ENCODE measurements at places on chromosomes 4 and X.

- no peaks in the 10 kb centered on the region for H3K4me1 ChIP-seq
- no peak for DNase-seq
- no peak overlapping the region for H3K4me3 ChIP-seq
- H3K27ac ChIP-seq, result no peak overlapping the region
- H3K27me3 ChIP-seq, result no peaks in the 10 kb centered on the region
Observed at GRCh38 chrX:154827194-154828015, 7.1 kb downstream of the SMIM9 start.

GRCh38 chrX:119013164-119013563, 38.7 kb downstream of the LONRF3 start:
- H3K27me3 ChIP-seq, result no peaks in the 10 kb centered on the region
- no peak overlapping the region for H3K27ac ChIP-seq
- H3K4me1 ChIP-seq, result no peaks in the 10 kb centered on the region
- no peak overlapping the region for H3K4me3 ChIP-seq

DNA sequence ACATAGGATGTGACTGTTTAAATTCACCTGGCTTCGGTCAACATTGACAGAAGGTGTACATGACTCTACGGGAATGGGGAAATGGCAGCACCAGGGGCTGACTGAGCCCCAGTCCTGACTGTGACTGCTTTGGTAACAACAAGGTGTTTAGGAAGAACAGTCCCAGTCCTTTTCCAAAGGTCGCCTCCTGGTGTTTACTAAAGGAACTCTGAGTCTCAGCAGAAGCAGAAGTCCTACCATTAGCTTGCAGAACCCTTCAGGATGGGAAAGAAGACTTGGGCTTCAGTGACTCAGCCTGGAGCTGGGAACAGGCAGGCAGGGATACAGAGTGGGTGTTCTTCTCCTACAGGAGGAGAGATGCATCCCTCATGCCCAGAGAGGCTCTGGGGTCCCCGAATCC, 103.3 kb downstream of the MGST2 start:
- no peaks in the 10 kb centered on the region for H3K36me3 ChIP-seq
- H3K4me3 ChIP-seq, result no peak overlapping the region
- no peaks in the 10 kb centered on the region for H3K27me3 ChIP-seq
- H3K27ac ChIP-seq, result no peak overlapping the region
- peaks cover 3% of the 10 kb centered on the region for H3K4me1 ChIP-seq

DNA sequence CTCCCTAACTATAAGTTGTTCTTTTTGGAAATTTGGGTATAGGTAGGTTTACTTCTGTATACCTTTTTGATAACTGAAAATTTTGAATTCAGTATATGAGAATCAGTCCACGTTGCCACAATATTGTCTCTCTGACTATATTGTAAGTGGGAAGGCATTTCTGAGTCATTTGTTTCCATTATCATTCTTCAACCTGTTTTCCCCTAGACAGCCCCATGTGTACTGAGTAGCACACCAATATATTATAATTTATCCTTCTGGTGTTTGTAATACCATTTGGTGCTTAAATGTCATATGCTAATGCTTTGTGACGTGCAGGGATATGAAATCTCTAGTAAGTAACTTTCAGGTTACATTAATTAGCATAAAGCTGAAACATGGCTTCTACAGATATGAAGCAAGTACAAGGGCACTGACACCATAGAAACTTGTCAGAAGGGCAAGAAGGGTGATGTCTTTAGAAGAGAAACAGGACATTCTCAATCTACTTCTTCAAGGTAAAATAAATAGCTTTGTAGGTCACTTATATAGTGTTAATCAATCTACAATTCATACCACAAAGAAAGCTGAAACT, 27.7 kb downstream of the PAK3 start:
- H3K27me3 ChIP-seq, result no peaks in the 10 kb centered on the region
- H3K27ac ChIP-seq, result no peak overlapping the region
- H3K4me1 ChIP-seq, result no peaks in the 10 kb centered on the region

DNA sequence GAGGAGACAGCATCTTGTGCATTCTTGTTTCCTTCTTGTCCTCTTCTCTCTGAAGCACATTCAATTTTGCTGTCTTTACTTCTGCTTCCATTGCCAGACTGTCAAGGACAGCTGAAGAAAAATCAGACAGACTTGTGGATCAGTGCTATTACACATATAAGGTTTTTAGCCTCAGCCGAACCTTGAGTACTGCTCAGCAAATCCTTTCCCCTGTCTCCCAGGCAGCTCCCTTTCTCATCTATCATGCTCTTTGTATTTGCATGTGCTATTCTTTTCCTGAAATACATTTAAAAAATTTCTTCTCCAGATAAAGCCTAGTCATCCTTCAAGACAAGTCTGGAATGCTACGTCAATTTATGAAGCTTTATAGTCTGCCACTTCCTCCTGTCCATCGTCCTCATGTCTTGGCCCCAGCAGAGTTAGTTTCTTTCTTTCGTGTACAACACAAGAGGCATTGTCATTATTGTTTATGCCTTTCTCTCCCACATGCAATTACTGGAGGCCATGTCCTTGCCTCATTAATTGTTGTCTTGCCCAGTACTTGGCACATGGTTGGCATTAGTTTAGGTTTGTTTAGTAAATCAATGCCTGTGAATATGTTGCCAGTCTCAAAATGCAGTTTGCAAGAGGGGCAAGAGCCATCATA, 45.1 kb downstream of the ADGRL3 start:
- no peak overlapping the region for H3K27ac ChIP-seq
- no peaks in the 10 kb centered on the region for H3K27me3 ChIP-seq
- no peaks in the 10 kb centered on the region for H3K36me3 ChIP-seq
- no peak for DNase-seq

- H3K36me3 ChIP-seq, result no peaks in the 10 kb centered on the region
- H3K27ac ChIP-seq, result peak overlapping the region; percentile 44
- H3K4me1 ChIP-seq, result peaks cover 5% of the 10 kb centered on the region
- peak overlapping the region; percentile 70 for H3K4me3 ChIP-seq
Observed at GRCh38 chrX:12977761-12978204, 2.9 kb downstream of the TMSB4X start.

GRCh38 chr4:119025916-119026661, 109.5 kb upstream of the MYOZ2 start:
- peak overlapping the region; percentile 34 for H3K4me3 ChIP-seq
- peak overlapping the region; percentile 96 for H3K27ac ChIP-seq
- peak; percentile 87 for DNase-seq
- H3K36me3 ChIP-seq, result peaks cover 14% of the 10 kb centered on the region
- no peaks in the 10 kb centered on the region for H3K27me3 ChIP-seq

- no peaks in the 10 kb centered on the region for H3K36me3 ChIP-seq
Observed at GRCh38 chr4:11440481-11441193, 11.9 kb upstream of the HS3ST1 start.

DNA sequence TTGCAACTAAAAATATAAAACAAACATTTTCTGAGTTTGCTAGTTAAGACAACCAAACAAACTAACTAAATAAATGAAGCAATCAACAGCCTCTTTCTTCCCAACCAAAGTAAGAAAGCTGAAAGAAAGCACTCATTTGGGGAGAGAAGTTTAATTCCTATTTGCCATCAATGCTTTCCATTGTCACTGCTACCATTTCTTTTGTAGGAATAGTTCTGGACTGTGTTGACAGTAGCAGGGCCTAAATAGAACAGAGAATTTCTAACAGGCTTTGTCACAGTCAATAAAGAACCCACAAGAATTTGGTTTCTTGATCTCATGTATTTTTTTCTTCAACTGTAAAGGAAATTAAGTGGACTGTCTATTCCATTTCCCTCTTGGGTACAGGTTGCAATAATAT, 1886.4 kb upstream of the TENM3 start:
- H3K4me1 ChIP-seq, result no peaks in the 10 kb centered on the region
- no peaks in the 10 kb centered on the region for H3K36me3 ChIP-seq
- no peak overlapping the region for H3K27ac ChIP-seq
- H3K4me3 ChIP-seq, result no peak overlapping the region

DNA sequence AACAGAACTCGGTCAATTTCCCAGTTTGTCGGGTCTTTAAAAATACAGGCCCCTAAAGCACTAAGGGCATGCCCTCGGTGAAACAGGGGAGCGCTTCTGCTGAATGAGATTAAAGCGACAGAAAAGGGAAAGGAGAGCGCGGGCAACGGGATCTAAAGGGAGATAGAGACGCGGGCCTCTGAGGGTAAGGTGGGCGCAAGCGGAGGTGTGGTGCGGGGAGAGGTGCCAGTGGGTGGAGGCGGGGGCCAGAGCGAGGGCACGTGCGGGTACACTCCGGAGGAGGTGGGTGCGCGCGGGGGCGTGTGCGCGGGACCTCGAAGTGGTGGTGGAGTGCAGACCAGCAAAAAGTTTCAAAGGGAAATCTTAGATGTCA, 787 bp upstream of the TET2 start:
- no peaks in the 10 kb centered on the region for H3K27me3 ChIP-seq
- no peak for DNase-seq
- H3K27ac ChIP-seq, result peak overlapping the region; percentile 86
- H3K36me3 ChIP-seq, result no peaks in the 10 kb centered on the region
- H3K4me3 ChIP-seq, result peak overlapping the region; percentile 89
- no peaks in the 10 kb centered on the region for H3K4me1 ChIP-seq

DNA sequence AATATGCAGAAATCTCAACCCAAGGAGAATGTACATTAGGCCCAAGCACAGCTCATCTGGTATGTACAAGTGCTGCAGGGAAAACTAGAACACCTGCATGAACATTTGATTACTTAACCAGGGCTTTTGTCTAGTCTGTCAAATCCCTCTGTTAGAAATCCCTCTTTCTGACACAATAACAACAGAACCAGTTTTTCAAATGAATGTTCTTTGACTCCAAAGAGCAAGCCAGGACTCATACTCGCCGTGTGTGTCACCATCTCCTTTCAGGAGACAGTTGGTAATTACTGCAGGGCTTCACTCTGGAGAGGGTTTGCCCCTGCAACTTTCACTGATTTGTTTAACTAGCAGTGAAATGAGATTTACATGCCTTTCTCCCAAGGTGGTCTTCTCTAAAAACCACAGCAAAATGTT, 143.0 kb upstream of the FAM241A start:
- no peaks in the 10 kb centered on the region for H3K4me1 ChIP-seq
- no peaks in the 10 kb centered on the region for H3K36me3 ChIP-seq
- no peak overlapping the region for H3K27ac ChIP-seq
- no peaks in the 10 kb centered on the region for H3K27me3 ChIP-seq
- no peak overlapping the region for H3K4me3 ChIP-seq

DNA sequence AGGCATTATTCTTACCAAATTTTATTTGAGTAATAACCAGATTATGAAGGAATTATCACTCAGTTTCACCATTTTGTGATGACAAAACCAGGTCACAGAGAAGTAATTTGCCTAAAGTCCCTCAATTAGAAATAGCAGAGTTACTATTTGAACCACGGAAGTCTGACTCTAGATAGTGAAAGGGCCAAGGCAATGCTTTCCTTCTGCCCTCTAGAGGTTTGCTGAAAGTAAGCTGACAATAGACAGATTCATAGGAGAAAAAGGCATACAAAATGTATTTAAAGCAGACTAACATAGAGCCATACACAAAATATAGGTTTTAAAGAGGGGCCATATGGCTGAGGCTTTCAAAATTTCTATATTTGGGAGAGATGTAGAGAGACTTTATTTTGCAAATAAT, 43.1 kb downstream of the CXXC4 start:
- H3K36me3 ChIP-seq, result no peaks in the 10 kb centered on the region
- H3K4me3 ChIP-seq, result no peak overlapping the region
- no peaks in the 10 kb centered on the region for H3K4me1 ChIP-seq
- DNase-seq, result no peak
- H3K27me3 ChIP-seq, result no peaks in the 10 kb centered on the region

DNA sequence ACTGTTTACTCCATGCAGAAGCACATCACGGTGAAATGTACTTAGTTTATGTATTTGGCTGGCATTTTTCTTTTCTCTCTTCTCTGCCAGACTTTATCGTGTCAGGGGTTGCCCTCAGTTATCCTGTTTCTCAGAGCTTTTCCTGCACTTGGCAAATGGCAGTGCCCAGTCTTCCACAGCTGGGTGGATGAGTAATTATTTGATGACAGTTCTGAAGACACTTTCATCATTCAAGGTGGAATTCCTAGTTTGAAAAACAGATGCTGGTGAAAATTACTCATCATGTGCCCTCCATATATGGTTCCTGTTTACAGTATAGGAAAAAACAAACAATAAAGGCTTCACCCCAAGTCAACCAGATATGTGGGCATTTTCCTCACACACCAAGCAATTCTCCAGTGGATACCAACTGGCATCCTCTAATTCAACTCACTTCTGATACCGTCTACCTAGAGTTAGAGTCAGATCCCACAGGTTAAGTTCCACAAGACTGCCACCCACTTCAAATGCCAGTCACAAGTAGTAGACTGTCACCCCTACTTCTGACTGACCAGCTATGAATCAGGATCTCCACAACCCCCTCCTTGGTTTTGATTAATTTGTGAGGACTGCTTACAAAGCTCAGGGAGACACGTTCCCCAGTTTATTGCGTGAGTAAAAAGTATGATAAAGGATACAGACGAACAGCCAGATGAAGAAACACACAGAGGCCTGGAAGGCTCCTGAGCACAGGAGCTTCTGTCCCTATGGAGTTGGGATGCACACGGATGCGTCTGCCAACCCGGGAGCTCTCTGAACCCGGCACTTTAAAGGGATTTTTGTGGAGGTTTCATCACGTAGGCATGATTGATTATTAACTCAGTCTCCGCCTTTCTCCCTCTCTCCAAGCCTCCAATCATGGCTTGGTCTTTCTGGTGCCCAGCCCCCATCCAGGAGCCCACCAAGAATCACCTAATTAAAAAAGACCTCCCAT, 72.9 kb downstream of the CLDN34 start:
- H3K27ac ChIP-seq, result no peak overlapping the region
- no peaks in the 10 kb centered on the region for H3K36me3 ChIP-seq

- no peaks in the 10 kb centered on the region for H3K36me3 ChIP-seq
- no peak for DNase-seq
- H3K27me3 ChIP-seq, result no peaks in the 10 kb centered on the region
- H3K4me3 ChIP-seq, result no peak overlapping the region
- H3K27ac ChIP-seq, result no peak overlapping the region
Observed at GRCh38 chrX:10010686-10011085, 43.5 kb downstream of the CLDN34 start.

DNA sequence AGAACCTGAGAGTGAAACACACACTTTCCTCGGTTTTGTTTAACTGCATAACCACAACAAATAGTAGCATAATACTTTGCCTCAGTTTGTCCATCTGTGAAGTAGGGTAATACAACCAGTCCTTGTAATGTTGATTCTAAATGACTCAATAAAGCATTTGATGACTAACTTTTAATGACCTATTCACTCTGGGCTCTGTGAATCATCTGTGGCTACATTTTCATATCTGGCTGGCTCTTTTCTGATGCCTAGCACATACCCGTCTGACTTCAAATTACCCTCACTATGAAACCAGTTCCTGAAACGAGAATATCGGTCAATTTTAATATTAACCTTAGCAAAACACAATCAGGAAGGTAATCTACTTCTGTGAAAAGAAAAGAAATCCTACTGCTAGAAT, 151.0 kb downstream of the SH2D1A start:
- DNase-seq, result no peak
- H3K4me3 ChIP-seq, result no peak overlapping the region
- H3K4me1 ChIP-seq, result no peaks in the 10 kb centered on the region

DNA sequence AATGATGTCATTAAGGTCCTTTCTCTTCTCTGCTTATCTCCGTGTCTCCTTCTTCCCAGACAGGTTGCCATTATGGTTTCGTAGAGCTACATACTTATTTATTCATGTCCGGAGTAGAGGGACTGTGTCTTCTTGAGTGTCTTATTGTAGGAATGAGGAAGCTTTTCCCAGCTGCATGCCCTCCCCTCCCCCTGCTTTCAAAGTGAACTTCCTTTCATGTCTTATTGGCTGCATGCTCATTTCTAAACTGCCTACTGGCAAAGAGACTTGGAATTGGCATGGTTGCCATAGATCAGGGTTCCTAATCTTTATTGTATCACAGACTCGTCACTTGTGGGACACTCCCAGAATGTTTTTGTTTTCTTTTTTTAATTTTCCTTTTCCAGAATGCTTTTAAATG, 15.4 kb downstream of the VAMP7 start:
- DNase-seq, result no peak
- H3K27me3 ChIP-seq, result no peaks in the 10 kb centered on the region
- no peaks in the 10 kb centered on the region for H3K4me1 ChIP-seq
- H3K36me3 ChIP-seq, result peaks cover 5% of the 10 kb centered on the region
- no peak overlapping the region for H3K27ac ChIP-seq
